ENCODE measurements at places on chromosomes 3 and 15. TPM values are rescaled to one million over a fixed set of nuclear protein-coding genes. Genes with fewer than 3 reads are reported as not detected.

DNA sequence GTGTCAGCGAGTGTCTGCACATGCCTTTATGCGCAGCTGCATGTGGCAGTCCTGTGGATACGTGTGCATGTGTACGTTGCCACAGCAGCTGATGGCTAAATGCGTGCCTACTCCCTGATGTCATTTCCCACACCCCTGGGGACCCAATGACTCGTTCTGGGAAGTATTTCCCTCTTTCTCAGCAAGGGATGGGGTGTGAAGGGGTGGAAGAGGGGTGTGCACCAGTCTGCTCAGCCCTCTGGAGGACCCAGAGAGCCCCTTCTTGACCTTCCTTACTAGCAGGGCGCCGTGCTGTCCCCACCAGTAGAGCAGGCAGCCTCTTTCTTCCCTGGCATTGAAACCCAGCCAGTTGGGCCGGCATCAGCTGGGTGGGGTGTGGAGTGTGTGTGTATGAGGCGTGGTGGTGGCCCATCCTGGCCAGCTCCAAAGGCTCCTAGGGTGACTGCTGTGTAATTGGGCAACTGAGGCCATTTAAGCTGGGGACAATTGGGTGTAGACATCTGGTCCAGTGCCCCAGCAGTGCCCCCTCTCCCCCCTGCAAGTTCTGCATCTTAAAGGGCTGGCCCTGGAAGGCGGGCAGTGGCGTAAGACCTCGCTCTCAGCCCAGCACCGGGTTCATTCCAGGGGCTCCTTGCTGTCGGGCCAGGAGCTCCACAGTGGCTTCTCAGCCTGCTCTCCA, 19.2 kb downstream of the SNX33 start:
- peak; percentile 89 for DNase-seq

DNA sequence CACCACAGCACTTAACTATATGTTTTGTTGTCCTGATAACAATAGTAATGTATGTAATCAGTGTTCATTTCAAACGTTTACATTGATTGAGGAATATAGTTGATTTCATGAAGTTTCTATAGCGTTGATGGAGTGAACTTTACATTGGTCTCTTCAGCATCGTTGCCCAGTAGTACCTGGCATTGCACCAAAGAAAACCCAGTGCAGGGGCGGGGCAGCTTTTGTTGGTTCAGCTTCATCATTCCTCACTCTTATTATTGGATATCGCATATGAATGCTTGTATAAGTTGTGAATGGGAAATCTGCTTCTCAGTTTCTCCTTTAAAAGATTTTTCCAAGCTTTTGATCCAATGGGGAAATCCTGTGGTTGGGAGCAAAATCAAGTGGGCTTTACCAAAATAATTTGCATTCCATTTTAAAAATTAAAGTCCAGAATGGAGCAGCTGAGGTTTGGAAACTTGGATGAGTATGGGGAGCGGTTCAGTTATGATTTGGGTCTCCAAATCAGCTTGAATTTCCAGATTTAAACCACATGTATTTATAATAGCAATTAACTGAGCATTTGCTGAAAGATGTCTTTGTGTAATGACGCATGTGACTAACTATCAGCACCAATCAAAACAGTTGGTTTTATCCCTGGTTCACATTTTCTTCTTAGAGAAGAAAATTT, 213.7 kb downstream of the ALCAM start:
- no peak for DNase-seq

- no peak for DNase-seq
Measured at GRCh38 chr3:83039422-83039821, 1278.0 kb upstream of the GBE1 start.

- no peak for DNase-seq
Measured at GRCh38 chr15:41465822-41466421, 27.8 kb upstream of the ITPKA start.

DNA sequence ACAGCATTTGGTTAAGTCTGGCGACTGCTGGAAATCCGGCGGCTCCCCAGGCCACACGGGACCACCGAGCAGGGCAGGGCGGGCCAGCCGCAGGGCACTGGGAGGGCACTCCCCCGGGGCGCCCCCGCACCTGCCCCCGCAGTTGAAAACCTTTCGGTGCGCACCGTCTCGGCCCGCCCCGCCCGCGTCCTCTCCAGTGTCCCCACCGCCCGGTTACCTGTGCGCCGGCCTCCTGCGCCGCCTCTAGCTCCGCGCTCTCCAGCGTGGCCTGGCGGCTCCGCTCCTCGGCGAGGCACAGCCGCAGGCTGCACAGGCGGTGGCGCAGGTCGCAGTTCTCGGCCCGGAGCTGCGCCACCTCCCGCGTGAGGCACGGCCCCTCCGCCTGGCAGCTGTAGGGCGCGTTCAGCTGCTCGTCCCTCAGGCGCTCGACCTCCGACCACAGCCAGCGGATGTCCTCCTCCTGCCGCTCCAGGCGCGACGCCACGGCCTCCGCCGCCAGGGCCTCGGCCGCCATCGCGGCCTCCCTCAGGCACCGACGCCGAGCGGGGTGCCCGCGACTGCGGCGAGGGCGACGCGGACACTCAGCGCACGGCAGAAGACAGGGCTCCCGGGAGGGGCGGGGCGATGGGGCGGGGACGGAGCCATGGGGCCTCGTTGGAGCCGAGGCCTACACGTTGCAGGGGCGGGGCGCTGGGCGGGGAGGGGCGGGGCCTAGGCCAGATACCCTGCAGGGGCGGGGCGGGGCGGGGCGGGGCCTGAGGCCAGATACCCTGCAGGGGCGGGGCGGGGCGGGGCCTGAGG, at the start of gene TARS3:
TSS of gene TARS3 (minus strand) at position 600 of the 801 bp plus-strand sequence. CDS start at position 514, 86 bp downstream.
- DNase-seq, result peak; percentile 93

GRCh38 chr3:27392950-27393679, 23.9 kb upstream of the NEK10 start:
- no peak for DNase-seq

- DNase-seq, result no peak
Measured at GRCh38 chr15:36491912-36492311, 87.5 kb upstream of the CDIN1 start.

DNA sequence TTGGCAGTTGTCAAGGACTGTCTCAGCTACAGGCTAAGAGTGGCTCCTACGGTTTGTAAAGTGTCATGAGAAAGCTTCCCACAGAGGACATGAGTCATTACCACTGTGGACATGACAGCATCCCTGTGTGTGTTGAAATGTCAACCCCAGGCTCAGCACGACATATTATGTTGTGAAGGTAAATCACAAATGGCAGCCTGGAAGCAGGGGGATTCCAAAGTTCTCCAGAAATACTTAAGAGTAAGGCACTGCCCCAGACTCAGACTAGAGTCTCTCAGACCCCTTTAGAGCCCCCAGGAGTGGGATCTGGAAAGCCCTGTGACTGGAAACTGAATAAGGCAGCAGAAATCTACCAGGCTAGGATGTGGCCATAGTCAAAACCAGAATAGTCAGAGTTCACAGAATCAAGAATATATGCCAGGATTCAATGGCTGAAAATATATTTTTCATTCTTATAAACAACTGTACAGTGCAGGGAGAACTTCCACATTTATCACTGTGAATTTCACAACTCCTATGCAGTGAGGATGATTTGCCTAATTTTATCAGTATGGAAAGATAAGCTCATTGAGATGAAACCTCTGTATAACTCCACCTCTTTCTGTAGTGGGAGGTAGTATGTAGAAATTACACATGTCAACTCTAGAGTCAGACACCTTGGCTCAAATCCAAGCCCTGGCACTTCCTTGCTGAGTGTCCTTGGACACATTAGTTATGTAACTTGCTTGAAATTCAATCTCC, 237.1 kb upstream of the CFAP20DC start:
- no peak for DNase-seq

GRCh38 chr3:185653949-185654757, 68.1 kb downstream of the SENP2 start:
- no peak for DNase-seq

The ARPIN gene
- 17.6 TPM for total RNA-seq

The CLDN16 gene
- 1.1 TPM for total RNA-seq

The LRRC57 gene
- 13.0 TPM for total RNA-seq
